Thymus (tissue), 14 donors: ENCODE measurements at places on chromosomes 12 and 14.

DNA sequence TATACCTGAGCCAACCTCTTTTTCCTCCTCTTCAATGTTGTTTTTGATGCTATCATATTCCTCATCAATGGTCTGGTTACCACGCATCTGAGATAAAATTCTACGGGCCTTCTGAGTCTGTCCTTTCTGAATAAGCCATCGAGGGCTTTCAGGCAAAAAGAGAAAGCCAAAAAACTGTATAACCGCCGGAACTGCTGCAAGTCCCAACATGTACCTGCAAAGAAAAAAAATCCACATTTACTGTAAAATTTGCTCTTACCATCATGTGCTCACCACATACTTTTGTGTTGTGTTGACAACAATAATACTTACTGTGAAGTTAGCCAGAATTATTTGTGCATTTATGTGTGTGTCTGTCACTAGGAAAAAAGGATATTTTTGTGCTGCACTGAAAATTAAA lies 77.6 kb downstream of the SLC2A13 start:
- no peak for DNase-seq

DNA sequence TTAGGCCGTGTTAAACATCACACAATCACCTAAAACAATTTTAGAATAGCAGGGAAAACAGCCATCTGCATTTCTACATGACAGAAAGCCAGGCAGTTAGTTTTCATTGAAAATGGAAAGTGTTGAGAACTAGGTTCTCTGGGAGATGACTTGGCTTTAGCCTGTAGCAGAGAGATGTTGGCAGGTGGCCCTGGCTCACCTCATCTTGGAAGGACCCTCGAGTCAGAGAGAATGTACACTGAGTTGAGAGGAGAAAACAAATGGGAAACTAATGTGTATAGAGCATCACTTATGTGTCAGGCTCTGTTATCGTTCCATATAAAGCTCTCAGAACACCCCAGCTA lies 51.9 kb downstream of the SUSD6 start:
- no peak for DNase-seq

- no peak for DNase-seq
These were observed 96.8 kb upstream of the DIO3 start for GRCh38 chr14:101464310-101464983.

DNA sequence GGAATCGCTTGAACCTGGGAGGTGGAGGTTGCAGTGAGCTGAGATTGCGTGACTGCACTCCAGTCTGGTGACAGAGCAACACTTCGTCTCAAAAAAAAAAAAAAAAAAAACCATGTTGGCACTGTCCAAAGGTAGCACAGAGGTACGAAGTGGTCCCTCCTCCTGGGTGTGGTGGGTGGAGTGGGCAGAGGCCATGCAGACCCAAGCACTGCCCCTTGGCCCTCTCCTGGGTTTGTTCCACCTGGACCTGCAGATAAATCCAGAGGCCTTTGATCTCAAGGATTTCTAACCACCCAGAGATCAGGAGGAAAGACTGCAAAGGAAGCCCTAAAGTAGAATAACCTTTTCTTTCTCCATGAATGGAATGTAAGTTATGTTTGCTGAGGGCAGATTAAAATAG lies 8.7 kb upstream of the GALNT6 start:
- no peak for DNase-seq

DNA sequence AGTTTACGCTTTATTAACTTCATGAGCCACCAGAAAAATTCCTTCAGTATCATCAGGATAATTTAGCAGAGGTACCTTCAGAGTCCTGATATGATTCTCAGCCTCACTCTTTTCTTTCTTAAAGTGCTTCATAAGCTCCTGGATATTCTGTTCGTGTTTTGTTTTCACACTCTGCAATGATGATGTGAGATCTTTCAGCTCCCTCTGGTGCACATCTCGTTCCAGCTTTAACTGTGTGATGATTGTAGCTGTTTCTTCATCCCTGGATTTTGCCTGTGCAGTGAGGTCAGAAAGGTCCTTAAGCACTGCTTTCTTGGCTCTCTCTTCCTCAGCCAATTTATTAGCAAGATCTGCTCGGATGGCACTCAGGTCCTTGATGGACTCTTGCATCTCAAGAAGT lies 156.7 kb downstream of the CEP128 start:
- DNase-seq = no peak

DNA sequence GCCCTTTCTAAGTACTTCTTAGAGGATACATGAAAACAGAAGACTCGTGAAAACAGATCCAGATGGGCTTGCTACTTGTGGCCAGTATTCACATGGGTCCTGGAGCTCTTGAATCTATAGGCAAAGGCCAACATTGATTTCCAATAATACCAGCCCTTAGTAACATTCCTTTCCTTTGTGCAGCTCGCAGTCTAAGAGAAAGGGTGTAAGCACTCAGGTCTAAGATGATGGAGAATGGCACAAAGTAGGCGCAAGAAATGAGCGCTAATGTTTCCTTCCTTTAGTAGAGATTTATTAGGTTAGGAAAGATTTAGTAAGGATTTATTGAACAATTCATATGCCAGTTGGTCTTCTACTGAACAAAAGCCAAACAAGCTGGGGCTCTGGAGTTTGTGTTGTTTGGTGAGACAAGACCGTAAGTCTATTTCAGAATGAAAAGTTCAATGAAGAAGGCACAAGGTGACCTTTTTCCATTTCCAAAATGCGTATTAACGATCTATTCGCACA lies 525 bp downstream of the RNU6-8 start:
- DNase-seq = peak; percentile 20

- no peak for DNase-seq
These were observed 62.1 kb upstream of the MAP1LC3B2 start for GRCh38 chr12:116497051-116497591.

GRCh38 chr14:68695326-68695768 lies 97.5 kb downstream of the ZFP36L1 start:
- no peak for DNase-seq

DNA sequence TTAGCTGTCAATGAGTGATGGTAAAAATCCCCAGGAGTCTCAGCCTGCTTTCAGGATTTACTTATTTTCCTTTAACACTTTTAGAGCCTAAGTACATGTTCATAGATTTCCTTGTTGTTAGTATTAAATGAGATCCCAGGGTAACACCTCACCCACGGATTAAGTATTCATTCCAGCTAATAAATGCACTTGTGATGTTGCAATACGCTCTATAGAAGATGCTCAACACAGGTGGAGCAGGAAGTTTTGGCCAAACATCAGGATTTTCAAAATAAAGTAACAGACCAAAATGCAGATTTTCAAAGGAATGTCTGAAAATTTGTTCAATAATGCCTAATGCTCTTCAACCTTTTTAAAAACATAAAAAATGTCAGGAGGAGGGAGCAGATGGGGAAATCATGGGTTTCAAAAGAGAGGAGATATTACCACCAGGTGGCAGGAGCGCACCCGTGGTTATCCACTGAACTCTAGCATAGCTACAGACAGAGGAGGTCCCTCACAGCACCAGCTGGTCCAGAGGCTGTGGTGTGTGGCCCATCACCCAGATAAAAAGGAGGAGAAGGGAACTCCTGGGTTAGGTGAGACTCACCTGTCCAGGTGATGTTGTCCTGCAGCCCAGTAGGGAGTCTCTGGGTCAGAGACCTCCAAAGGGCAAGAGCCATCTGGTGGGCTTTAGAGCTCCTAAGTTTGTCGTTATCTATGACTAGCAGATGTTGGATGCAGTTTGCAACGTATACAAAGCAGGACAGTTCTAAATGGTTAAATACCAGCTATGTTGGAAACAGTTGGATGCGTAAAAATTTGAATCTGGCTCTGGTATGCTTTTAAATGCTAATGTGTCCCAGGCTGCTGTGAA lies 1158.4 kb upstream of the TMEM132C start:
- DNase-seq = peak; percentile 1

GRCh38 chr12:49404956-49405355 lies 37.7 kb downstream of the SPATS2 start:
- DNase-seq = no peak

- no peak for DNase-seq
These were observed 131.8 kb downstream of the NEDD1 start for GRCh38 chr12:97038834-97039233.

DNA sequence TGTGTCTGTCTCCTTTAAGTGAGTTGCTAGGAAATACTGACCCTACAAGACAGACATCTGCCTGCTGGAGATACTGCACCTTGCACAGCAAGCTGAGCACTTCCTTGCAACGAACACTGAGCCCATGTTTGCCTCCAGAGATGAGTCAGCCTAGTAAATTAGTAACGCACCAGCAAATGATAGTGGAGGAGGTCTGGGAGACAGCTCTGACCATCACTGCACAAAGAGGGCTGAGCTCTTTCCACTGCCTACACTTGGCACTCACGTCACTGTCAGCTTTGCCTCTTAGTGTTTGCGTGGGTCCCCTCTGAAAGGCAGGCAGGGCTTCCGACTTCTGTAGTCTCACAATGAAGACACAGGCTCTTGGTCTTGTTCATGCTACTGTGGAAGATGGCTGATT lies 109.0 kb downstream of the APAF1 start:
- DNase-seq = no peak

DNA sequence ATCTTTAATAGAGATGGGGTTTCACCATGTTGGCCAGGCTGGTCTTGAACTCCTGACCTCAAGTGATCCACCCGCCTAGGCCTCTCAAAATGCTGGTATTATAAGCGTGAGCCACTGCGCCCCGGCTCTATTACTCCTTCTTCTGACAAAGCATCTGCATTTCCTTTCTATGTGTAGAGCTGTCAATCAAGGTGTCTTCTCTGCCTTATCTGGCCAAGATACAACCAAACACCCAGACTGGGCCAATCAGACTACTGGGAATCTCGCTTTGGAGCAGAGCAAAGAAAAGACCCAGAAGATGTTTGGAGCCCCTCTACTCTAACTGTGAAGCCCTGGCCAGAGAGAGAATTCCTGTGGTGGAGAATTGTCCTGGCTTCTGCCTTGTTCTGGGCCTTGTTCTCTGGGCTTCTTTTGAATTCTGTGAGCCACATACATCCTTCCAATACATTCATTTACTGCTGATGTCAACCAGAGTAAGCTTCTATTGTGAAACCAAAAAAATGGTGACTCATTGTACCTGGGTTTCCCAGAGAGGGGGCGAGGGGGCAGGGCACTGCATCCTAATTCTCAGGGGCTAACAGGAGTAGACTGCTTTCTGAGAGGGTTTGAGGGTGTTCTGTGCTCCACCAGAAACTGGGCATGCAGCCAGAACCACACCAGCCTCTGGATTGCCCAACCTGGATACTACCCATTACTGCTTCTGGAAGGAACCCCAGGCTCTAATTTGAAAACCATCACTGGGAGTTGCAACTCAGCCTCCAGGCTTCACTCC lies 18.8 kb upstream of the FLVCR2 start:
- DNase-seq = no peak

DNA sequence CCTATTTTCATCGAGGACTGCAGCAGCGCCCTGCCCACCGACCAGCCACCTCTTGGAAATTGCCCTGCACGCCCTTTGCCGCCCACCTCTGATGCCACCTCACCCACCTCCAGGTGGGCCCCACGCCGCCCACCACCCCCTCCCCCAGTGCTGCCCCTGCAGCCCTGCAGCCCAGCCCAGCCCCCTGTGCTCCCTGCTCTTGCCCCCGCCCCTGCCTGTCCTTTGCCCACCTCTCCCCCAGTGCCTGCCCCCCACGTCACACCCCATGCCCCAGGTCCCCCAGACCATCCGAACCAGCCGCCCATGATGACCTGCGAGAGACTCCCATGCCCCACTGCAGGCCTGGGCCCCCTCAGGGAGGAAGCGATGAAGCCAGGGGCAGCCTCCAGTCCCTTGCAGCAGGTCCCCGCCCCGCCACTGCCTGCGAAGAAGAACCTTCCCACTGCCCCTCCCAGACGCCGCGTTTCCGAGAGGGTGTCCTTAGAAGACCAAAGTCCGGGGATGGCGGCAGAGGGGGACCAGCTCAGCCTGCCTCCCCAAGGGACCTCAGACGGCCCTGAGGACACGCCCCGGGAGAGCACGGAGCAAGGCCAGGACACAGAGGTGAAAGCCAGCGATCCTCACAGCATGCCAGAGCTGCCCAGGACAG lies 96.5 kb downstream of the LGMN start:
- DNase-seq = no peak

- no peak for DNase-seq
These were observed 37.1 kb upstream of the PELI2 start for GRCh38 chr14:56081139-56081538.

- DNase-seq = no peak
These were observed 175.7 kb downstream of the NPAS3 start for GRCh38 chr14:33114331-33114730.

DNA sequence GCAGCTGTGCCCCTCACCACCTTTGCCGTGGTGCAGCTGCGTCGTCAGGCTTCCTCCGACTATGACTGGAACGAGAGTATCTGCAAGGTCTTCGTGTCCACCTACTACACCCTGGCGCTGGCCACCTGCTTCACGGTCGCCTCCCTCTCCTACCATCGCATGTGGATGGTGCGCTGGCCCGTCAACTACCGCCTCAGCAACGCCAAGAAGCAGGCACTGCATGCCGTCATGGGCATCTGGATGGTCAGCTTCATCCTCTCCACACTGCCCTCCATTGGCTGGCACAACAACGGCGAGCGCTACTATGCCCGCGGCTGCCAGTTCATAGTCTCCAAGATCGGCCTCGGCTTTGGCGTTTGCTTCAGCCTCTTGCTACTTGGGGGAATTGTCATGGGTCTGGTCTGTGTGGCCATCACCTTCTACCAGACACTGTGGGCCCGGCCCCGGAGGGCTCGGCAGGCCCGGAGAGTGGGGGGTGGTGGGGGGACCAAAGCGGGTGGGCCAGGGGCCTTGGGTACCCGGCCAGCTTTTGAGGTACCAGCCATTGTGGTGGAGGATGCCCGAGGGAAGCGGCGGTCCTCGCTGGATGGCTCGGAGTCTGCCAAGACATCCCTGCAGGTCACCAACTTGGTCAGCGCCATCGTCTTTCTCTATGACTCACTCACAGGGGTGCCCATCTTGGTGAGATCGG lies 2.6 kb downstream of the GPR162 start:
- no peak for DNase-seq

DNA sequence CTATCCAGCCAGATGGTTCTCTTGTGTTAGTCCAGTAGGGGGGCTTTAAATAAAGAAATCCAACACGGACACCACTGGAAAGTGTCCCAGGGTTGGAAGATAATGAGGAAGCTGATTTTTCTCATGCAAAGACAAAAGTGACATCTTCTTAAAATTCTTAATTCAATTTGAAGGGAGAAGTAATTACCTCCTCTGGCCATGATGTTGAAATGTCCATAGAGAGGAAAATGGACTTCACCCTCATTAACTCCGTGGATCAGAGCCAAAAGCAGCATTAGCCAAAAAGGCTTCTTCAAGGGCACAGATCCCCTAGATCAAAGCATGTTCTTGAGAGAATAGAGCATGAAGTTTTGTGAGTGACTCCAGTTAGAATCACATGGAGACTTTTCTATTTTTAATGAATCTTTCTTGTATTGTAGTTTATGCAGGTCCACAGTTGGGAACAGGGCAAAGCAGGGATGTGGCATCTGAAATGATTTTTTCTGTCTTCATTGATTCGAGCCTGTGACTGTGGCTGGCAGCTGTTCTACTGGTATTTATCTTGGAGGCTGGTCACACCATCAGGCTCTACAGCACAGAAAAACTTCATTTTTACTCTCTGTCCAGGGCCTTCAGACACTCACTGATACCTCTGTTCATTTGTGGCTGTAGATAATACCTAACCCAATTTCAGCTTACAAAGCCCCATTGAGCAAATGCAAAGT lies 1002.5 kb downstream of the AACS start:
- no peak for DNase-seq

GRCh38 chr12:85390266-85390665 lies 110.2 kb downstream of the ALX1 start:
- DNase-seq = no peak

GRCh38 chr12:108479364-108480070 lies 35.6 kb upstream of the FICD start:
- DNase-seq = no peak

GRCh38 chr12:118429688-118430383 lies 53.5 kb downstream of the SUDS3 start:
- no peak for DNase-seq
